CD8-positive, alpha-beta T cell (primary cell): ENCODE measurements at places on chromosomes 16 and 17.

DNA sequence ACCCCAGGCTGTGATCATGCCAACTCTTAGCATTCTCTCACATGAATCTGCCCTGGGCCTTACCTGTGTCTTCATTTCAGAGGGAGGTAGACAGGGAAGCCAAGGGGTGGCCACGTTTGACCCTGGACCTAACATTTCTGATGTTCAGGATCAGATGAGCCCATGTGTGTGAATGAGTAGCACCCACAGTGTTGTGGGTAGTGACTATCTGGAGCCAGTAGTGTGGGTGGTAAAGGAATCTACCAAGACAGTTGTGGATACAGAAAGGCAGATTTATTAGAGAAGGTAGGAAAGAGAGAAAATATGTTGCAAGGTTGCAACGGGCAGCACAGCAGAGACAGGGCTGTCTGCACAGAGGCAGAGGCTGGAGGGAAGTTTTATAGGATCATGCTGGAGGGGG is 60.5 kb downstream of the TK2 start:
- no peak for DNase-seq

GRCh38 chr17:9880582-9880999 is 24.5 kb downstream of the RCVRN start:
- no peak for DNase-seq

- DNase-seq = no peak
Measured at GRCh38 chr17:79207960-79208359, 133.3 kb downstream of the ENGASE start.

- DNase-seq = no peak
Measured at GRCh38 chr17:82127315-82127595, 29.2 kb upstream of the FASN start.

- no peak for DNase-seq
Measured at GRCh38 chr16:12586701-12587100, 217.0 kb downstream of the CPPED1 start.

DNA sequence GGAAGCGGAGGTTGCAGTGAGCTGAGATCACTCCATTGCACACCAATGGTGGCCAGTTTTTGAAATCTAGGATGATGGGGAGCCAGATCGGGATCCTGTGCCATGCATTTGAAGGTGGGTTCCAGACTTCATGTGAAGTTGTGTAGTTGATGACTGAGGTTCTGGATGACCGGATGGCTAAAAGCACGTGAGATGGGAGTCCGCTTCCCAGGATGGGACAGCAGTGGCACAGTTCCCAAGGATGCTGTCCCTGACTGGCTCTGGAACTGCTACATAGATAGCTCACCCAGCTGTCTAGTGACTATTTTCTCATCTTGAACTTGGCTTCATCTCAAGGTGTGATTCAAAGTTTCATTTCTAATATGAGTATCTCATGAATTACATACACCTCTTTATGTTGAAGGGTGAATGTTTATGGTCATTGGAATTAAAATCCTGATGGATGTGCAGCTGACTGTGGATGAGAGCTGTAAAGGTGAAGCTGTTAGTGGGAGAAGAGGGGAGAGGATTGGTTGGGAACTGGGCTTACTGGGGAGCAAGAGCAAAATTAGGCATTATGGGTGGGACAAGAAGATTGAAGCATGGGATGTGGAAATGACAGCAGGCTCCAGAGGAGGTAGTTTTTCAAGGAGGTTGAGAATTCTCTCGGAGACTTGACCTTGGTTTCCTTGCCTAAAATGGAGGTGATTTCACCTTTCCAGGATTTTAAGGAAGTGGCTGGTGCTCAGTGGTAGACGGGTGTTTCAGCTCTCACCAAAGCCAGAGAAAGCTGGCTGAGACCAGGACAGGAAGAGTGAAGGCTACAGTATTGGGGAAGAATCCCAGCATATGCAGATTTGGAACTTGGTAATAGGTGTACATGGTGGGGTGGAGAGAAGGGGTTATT is 8.2 kb downstream of the TUFM start:
- DNase-seq = no peak

DNA sequence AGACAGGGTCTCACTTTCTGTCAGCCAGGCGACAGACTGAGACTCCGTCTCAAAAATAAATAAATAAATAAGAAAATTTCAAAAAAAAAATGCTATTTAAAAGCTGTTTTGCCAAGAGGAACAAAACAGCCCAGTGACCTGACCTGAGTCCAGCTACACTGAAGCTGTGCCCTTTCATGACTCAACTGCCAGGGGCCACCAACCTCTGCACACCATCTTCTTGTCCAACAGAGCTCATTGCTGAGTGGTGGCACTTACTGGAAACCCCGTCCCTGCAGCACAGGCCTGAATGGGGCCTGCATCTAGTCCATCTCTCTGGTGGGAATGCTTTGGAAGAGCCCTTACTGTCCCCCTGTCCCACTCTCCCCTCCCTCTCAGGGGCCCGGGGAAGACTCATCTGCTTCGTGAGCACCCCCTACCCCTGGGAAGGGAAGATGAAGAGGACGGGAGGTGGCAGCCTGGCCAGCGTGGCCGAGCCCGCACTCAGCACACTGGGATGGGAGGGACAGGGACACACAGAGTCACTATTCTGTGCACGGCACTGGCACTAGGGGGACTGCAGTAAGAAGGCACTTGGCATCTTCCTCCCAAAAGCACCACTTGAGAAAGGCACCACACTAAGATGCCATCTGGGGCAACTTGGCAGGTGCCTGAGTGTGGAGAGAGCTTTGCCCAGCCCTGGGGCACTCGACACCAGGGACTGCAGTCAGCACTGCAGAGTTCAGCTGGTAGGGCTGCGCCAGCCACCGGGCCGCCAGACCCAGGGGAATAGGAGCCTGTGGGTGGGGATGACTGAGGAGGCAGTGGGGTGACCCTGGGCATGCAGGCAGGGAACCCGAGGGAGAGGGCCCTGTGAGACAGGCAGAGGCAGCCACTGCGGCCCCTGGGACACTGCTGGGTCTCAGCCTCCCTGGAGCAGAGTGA is 13.5 kb downstream of the FBXO31 start:
- DNase-seq = no peak

GRCh38 chr16:49492896-49493626 is 119.5 kb downstream of the C16orf78 start:
- no peak for DNase-seq

GRCh38 chr17:40647624-40648383 is at the start of gene SMARCE1:
Gene SMARCE1 (minus strand): TSS chr17:40647818. CDS start chr17:40645802, 2,016 bp downstream.
- DNase-seq = peak; percentile 72

DNA sequence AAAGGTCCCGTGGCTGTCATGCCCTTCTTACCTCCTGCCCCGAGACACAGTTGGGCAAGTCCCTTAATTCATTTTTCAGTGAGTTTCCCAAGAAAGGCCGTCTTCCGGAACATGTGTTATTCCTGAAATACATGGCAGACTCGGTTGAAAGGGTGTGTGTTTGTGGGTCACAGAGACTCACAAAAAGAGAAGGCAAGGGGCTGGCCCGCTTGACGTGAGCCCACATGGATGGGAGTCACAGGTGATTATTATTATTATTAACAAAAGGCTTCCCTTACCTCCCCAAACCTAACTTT is 34.1 kb upstream of the CCR7 start:
- no peak for DNase-seq

DNA sequence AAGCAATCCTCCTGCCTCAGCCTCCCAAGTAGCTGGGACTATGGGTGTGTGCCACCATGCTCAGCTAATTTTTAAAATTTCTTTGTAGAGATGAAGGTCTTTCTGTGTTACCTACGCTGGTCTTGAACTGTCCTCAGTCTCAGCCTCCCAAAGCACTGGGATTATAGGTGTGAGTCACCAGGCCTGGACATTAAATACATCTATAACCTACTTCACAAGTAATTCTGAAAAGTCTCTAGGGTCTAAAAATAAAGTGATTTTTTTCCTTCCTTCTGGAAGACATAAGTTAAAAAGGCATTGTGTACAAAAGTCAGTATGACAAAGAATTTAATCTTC is 118.3 kb downstream of the PARN start:
- DNase-seq = no peak

- no peak for DNase-seq
Measured at GRCh38 chr16:89633064-89633631, 19.7 kb downstream of the DPEP1 start.

DNA sequence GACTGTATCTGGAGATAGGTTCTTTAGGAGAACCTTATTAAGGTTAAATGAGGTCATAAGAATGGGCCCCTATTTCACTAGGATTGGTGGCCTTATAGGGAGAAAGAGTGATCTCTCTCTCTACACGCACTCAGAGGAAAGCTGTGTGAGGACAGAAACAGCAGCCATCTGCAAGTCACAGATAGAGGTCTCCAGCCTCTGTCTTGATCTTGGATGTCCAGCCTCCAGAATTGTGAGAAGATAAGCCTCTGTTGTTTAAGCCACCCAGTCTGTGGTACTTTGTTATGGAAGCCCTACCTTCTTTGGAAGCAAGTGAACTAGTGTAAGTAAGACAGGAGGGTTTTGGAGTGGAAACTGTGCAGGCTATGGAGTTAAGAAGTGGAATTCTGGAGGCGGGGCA is 93.2 kb downstream of the ELAC2 start:
- DNase-seq = no peak

- no peak for DNase-seq
Measured at GRCh38 chr16:28902909-28903308, 22.1 kb downstream of the RABEP2 start.

- no peak for DNase-seq
Measured at GRCh38 chr16:81816351-81816750, 37.3 kb downstream of the PLCG2 start.

DNA sequence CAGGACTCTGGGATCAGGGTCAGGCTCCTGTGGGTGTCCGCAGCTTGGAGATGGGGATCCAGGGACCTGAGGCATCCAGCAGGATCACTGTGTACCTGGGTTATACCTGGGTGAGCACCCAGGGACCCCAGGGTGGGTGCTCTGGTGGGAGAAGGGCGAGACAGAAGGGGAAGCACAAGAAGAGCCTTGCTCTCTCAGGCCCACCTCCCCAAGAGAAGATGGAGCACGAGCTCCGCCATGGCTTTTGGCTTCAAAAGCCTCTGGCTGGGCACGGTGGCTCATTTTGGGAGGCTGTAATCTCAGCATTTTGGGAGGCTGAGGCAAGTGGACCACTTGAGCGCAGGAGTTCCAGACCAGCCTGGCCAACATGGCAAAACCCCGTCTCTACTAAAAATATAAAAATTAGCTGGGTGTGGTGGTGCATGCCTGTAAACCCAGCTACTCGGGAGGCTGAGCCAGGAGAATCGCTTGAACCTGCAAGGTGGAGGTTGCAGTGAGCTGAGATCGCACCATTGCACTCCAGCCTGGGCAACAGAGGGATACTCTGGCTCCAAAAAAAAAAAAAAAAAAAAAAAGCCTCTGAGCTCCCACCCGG is 8.9 kb downstream of the DRC7 start:
- DNase-seq = no peak

GRCh38 chr16:67150047-67150832 is 558 bp downstream of the B3GNT9 start:
- peak; percentile 61 for DNase-seq

DNA sequence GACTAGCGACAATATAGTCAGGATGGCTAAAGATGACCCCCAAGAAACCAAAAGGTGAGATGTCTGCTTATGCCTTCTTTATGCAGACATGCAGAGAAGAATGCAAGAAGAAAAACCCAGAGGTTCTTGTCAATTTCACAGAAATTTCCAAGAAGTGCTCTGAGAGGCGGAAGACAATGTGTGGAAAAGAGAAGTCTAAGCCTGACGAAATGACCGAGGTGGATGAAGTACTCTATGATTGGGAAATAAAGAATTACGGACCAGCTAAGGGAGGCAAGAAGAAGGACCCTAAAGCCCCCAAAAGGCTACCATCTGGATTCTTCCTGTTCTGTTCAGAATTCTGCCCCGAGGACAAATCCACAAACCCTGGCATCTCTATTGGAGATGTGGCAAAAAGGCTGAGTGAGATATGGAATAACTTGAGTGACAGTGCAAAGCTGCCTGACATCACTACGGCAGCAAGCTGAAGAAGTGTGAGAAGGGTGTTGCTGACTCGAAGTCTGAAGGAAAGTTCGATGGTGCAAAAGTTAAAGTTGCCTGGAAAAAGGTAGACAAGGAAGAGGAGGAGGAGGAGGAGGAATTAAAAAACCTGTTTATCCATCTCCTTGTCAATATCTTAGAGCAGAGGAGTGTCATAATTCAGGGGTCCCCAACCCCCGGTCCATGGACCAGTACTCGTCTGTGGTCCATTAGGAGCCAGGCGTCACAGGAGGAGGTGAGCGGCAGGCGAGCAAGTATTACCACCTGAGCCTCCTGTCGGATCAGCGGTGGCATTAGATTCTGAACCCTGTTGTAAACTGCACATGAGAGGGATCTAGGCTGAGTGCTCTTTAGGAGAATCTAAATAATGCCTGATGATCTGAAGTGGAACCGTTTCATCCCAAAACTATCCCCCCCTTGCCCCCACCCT is 25.1 kb upstream of the ADGRG1 start:
- DNase-seq = no peak

DNA sequence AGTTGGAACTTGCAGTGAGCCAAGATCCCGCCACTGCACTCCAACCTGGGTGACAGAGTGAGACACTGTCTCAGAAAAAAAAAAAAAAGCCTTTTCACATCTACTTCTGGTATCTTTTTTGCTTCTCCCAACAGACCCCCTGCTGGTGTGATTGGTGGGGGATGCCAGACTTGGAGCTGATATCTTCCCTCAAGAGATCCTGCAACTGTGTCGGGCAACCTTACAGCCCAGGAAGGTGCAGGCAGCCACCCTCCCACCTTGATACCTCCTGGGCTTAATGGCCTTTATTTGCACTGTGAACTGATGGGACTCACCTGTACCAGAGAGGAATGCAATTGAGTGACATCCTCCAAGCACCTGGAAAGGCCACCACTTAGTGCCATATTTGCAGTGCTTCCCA is 142.3 kb downstream of the RGS9 start:
- DNase-seq = no peak

DNA sequence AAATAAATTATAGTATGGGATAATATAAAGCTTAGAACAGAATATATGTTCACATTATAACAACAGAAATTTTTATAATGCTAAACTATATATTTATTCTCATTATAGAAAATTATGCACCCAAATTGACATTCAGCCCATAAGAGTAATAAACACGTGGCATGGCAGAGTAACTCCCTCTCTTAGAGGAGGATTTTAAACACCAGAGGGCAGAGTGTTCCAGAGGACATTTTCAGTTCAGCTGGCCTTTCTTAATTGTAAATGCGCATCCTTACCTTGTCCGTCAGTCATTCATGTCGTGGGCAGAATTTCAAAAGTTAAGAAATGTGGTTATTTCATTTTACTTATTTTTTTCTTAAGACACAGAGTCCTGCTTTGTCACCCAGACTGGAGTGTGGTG is 147.1 kb downstream of the TANC2 start:
- no peak for DNase-seq

GRCh38 chr16:3135126-3135715 is 392 bp downstream of the ZNF213 start:
- no peak for DNase-seq

- no peak for DNase-seq
Measured at GRCh38 chr16:56691885-56692284, 9.6 kb downstream of the MT1X start.
